ENCODE measurements at places on chromosomes 2 and 18. TPM values are rescaled to one million over a fixed set of nuclear protein-coding genes. Genes with fewer than 3 reads are reported as not detected.
A peak's percentile ranks its signal among the peaks of the same experiment; 100 is the strongest.

- no peaks in the 10 kb centered on the region for H3K4me1 ChIP-seq
- no peak overlapping the region for H3K27ac ChIP-seq
- no peak overlapping the region for H3K4me3 ChIP-seq
Observed at GRCh38 chr2:40827392-40827791, 375.5 kb upstream of the SLC8A1 start.

GRCh38 chr2:190149200-190149599, 86.7 kb upstream of the MSTN start:
- H3K36me3 ChIP-seq = no peaks in the 10 kb centered on the region
- H3K27ac ChIP-seq = no peak overlapping the region
- no peak for DNase-seq
- H3K27me3 ChIP-seq = no peaks in the 10 kb centered on the region

The ZAP70 gene
- total RNA-seq = 0.82 TPM

GRCh38 chr2:24122366-24123194, 554 bp downstream of the PFN4 start:
- H3K27ac ChIP-seq = peak overlapping the region; percentile 88
- DNase-seq = no peak
- no peaks in the 10 kb centered on the region for H3K4me1 ChIP-seq
- no peaks in the 10 kb centered on the region for H3K27me3 ChIP-seq
- H3K4me3 ChIP-seq = peak overlapping the region; percentile 97

The GPR45 gene
- not detected for total RNA-seq

The OSR1 gene
- total RNA-seq = 3.0 TPM
